ENCODE measurements at places on chromosomes 6 and 20.
A peak's percentile ranks its signal among the peaks of the same experiment; 100 is the strongest.

GRCh38 chr6:122799916-122800686, 11.0 kb downstream of the SMPDL3A start:
- DNase-seq, result no peak

DNA sequence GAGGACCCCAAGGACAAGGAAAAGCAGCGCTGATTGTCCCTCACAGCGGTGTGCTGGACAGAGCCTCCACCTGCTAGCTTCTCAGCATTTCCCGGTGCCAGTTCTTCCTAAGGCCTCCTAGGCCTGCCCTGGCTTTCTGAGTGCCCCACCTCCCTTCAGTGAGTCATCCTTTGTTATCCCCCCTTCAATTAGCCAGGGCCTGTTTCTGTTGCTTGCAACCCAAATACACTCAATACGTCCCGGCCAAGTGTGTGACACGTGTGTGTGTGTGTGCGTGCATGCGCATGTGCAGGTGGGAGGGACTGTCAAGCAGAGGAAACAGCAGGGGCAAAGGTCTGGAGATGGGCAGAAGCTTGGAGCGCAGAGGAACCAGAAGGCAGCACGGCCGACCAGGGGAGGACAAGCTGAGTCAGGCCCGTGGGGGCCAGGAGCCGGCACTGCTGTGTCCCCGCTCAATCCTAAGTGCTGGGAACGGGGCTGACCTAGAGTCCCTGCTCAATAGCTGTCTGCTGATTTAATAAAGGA, 159.8 kb downstream of the PREX1 start:
- no peak for DNase-seq

DNA sequence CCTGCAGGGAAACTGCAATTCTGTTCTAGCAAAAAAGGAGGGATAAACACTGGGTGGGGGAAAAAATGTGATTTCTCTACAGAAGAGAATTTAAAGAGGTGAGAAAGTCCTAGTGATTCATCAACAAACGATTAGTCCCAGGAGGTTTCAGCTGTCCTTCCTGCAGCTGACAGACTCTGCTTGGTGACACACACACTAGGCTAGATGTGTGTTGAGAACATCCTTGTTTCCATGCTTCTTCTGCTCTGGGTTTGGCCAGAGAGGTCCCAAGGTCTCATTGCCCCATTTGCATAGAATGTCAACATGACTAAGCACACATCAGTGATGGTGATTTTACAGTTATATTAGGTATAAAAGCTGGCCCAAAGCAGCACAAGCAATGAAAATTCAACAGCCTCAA, 258.3 kb downstream of the NFATC2 start:
- no peak for DNase-seq

DNA sequence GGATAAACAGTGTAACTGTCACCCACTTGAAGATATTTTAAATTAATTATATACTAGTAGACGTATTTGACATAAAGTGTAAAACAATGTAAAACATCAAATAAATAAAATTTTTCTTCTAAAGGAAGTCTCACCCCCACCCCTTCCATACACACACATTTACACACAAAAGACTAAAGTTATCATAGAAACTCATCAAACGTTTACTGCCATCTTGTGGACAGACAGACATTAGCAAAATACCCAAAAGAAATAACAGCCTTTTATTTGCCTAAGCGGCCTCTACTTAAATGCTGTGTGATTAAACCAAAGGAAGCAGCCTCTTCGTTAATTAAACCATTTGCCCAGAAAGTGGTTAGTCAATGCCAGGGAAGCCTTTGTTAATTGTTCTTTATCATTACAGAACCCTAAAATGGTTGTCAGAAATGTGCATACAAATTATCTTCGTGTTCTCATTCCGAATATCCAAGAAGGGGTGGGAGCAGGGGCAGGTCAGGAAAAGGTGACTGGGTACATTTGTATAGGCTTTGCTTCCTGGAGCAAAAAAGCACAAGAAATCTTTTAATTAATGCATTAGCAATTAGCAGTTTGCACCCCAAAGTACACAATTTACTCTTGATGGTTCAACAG, 176.2 kb upstream of the SASH1 start:
- DNase-seq, result peak; percentile 61

GRCh38 chr6:87382861-87383260, 24.9 kb upstream of the CFAP206 start:
- DNase-seq, result no peak

DNA sequence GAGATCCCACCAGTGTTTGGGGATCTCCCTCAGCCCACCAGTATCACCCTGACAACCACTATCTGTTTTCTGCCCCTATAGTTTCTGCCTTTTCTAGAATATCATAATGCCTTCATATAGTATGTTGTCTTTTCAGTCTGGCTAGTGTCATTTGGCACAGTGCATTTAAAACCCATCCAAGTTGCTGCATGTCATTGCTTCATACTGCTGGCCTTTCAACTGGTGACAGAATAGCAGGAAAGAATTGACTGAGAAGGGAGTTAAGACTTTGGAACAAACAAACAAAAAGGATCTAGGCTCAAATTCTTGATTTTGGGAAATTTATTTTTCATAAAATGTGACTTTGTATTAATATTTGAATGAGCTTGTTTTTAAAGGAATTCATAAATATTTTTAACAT, 4.5 kb downstream of the LMBRD1 start:
- DNase-seq, result no peak

- DNase-seq, result no peak
Measured at GRCh38 chr20:47735412-47736400, 49.6 kb downstream of the SULF2 start.

GRCh38 chr20:41168281-41169161, 31.2 kb downstream of the PLCG1 start:
- DNase-seq, result no peak

- DNase-seq, result no peak
Measured at GRCh38 chr20:2207770-2208097, 88.1 kb upstream of the TGM3 start.

DNA sequence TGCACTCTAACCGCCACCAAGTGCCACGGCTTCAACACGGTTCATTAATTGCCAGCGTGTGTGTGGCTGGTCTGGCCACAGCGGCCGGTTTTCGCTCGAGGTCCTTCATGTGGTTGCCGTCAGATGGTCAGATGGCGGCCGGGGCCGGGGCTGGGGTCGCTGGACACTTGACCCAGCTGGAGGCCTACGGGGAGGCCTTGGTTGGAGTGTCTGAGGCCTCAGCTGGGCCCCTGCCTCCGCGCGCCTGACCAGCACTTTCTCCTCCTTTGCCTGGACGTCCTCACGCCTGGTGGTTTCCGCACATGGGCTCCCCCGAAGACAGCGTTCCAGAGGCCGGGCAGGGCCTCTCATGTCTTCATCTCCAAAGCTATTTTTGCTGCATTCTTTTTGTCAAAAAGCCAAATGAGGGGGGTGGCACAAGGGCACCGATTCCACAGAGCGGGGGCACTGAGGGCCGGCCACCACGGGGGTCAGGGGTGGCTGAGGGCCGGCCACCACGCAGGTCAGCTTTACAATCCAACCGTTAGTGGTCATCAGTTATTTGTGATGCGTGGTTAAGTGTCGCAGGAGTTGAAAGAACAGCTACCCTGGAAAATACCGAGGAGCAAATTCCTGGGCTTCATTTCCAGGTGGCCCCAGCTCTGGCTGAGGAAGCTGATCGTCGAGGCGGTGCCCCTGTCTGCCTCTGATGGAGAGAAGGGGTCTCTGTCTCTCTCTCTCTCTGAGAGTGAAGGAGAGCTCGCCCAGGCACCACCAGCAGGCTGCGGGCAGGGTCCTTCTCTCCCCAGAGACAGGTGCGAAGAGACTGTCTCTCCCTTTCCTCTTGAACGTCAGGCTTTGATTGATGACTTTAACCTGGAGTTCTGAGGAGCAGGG, 50.5 kb upstream of the FRMD1 start:
- DNase-seq, result no peak

DNA sequence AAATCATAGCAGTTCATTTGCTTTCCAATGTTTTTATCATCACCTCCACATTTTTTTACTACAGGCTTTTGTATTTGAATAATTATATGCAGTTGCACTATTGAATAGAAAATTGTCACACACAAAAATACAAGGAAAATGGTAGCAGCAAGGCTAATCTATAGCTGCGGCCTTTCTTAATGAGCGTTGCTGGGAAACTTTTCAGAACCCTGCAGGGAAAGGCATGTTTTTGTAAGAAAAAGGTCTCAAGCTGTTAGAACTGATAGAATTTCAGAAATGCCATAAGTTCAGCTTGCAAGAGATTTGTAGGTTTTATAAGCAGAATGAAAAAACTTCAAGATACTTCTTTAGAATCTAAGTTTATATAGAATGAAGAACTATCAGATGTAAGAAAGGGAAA, 535.8 kb downstream of the LMBRD1 start:
- DNase-seq, result no peak

DNA sequence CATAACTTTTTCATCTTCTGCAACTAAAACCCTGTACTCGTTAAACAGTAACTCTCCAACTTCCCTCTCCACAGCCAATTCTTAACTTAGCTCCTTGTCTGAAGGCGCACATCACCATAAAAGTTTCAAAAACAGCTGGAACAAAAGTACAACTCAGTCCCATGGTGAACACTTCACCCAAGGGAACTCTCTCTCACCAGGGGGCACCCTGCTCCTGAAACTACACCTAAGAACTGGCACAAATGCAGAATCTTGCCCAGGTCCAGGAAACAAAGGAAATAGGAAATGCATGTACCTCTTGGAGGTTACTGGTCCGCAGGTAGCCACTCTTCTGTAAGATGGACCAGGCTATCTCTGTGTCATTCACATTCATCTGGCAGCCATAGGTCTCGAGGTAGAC, 6.6 kb downstream of the CDK5RAP1 start:
- no peak for DNase-seq

- DNase-seq, result no peak
Measured at GRCh38 chr20:8078528-8078914, 53.5 kb upstream of the PLCB1 start.

GRCh38 chr6:125810445-125810844, 19.7 kb downstream of the NCOA7 start:
- no peak for DNase-seq

- no peak for DNase-seq
Measured at GRCh38 chr6:158000530-158001307, 19.1 kb downstream of the SYNJ2 start.

DNA sequence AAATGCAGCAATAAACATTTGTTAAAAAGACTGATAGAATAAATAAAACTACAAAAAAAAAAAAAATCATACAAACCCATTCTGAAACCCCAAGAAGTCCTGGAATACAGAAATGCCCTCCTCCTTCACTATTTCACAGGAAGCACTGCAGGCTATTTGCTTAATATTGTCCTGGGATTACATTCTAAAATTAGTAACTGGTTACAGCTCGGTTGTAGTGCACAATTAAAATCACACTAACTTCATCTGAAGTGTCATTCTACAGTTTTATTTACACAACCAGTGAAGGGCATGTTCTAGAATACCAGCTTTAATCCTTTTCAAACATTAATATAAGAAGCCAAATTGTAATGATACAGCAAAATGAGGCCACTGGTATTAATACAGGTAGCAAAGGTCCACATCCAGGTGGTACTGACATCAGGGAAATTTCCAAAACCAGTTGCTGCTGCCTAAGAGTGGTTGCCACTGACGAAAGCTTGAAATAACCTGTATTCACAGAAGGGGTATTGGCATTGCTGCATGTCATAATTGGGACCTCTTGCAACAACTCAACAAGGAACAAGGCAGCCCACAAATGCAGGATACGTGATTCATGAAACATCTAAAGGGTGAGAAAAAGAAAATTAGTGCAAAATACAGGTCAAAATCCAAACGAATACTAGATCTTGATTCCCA, 26.9 kb downstream of the AKIRIN2 start:
- no peak for DNase-seq

DNA sequence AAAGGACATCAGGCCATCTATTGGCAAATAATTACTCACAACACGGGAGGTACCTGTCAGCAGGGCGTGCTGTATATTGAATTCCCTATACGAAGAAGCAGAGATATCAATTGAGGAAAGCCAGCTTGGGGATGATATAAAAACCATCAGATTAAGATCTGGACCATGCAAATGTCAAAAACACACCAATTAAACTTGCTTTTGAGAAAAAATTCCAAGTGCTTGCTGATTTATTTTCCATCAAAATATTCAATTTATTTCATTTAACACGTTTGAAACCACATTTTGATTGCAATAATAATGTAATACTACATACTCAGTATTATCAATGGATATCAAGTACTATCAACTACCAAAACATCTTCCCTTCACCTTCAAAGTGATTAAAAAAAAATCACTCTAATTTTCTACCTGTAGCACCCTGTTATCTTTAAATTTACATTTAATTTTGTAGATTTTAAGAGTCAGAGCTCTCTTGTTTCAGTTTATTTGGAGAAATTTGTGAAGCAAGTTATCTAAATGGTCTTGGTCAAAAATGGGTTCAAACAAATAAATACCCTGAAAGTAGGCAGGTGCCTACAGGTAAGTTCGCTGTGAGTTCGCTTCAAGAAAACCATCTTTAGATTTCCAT, 6.8 kb upstream of the TBX18 start:
- no peak for DNase-seq

DNA sequence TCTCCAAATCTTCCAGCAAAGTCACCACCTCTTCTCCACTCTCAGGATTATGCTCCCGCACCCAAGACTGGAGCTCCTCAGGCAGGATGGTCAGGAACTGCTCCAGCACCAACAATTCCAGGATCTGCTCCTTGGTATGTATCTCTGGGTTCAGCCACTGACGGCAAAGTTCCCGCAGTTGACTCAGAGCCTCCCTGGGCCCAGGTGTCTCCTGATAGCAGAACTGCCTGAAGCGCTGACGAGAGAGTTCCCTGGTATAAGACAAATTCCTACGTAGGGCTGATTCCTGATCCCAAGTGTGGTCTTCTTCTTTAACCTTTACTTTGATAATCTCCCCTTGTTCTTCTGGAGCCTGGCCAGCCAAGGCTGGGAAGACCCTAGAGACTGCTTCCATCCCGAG, 60.6 kb downstream of the GPX5 start:
- DNase-seq, result no peak

DNA sequence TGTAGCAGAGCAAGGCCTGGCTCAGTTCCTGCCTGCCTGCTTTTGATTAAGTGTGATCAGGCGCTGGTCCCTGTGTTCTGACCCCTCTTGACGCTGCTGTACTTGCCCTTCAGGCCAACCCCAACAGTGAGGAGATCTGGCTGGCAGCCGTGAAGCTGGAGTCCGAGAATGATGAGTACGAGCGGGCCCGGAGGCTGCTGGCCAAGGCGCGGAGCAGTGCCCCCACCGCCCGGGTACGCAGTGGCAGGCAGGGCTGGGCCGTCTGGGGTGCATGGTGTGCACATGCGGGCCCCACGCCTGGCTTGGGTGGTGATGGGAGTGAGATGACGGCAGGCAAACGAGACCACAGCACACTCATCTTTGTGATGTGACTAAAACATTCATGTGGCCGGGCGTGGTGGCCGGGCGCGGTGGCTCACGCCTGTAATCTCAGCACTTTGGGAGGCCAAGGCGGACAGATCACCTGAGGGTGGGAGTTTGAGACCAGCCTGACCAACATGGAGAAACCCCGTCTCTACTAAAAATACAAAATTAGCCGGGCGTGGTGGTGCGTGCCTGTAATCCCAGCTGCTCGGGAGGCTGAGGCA, 10.1 kb upstream of the C20orf204 start:
- DNase-seq, result no peak

- DNase-seq, result no peak
Measured at GRCh38 chr6:169791721-169792131, 40.3 kb downstream of the ERMARD start.
